Stimulated activated CD8-positive, alpha-beta memory T cell treated with anti-CD3 and anti-CD28 coated beads, Interleukin-4, amount 100 ng/mL, for 1 hour (primary cell): ENCODE measurements at places on chromosomes 4 and X.

DNA sequence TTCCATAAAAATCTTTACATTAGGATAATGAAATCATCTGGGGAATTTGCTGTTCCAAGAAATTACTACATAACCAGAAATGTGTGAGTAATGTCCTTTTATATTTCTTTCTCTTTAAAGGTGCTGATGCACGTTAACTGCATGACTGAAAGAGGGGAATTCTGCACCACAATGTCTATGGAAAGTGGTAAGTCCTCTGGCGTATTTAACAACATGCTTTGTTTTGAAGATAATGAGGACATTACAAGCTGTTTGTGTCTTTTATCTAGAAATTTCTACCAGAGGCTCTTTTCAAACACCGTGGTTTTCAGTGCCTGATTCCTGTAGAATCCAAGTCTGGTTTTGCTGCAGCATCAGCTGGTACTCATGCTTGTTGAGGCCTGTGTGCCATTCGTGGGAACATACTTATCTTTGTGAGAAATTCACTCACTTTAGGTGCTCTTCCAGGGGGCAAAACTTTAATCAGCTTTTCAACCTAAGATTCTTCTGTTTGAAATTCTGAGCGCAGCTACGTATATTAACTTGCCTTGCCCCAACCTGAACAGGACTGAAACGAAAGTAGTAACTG, 257.2 kb downstream of the PDHA2 start:
- no peak for DNase-seq

DNA sequence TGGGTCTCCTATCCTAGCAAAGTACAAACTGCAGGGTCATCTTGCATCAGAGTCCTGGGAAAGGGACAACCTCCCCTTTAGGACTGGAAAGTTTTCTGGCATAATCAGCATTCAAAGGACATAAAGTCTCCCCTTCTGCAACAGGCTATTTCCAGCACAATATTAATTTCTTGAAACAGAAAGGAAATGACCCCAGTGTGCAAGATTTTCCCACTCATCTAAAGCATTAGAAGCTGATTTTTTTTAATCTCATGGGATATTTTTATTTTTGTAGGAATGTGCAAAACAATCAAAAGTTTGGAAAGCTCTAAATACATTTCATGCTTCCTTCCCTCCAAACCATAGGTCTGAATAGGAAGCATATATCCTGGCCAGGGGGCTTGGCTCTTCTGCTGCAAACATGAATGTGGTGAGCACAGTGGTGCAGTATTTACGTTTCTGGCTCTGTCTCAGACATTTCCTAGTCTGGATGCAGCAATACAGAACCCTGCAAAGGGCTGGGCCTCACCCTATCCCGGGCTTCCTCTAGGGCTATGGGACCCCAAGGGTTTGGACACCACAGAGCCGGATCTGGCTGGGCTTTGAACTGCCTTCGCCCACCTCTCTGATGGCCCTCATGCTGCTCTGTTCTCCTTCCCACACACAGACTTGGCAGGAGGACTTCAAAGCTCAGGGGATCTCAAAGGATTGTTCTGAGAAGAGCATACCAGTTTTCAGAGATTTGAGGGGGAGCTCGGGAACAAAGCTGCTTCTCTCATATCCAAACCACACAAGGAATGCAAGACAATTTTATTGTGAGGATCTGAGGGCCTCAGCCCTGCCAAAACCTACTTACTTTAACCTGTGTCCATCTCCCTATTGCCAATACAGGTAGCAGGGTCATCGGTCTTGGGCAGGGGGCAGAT, 64.9 kb downstream of the POLR2B start:
- no peak for DNase-seq

DNA sequence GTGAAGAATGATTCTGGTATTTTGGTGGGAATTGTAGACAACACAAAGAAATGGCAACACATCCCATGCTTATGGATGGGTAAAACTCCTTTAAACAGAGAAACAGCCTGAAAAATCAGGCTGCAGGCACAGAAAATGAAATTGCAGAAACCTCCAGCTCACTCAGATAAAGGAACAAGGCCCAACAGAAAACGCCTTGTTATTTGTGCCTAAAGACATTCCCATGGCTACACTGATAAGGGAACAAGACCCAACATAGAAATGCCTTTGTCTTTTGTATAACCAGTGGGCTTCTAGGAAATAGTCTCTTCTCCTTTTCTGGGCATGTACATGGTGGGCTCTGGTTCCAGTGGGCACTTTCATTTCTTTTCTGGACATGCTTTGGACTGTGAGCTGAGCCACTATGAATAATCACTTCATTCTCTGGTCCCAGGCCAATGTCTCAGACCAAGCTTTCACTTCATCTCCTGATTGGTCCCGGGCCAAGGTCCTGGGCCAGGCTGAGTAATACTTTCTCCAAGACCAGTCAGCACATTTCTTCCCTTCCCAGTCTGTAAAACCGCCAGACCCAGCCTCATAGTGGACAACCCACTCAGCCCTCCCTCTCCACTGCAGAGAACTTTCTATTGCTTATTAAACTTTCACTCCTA, 160.5 kb downstream of the TBX22 start:
- DNase-seq, result no peak

DNA sequence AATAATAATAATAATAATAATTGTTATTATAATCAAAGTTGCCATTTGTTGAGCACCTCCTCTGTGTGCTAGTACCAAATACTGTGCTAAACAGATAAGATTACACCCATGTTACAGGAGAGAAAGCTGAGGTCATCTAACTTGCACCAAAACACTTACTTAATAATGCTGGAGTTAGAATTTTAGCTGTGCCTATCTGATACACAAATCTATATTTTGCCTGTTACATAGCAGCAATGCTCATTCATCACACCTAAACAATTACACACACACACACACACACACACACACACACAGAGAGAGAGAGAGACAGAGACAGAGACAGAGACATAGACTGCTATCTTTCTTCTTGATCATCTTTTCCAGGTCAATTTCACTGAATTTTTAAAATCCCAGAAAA, 170.9 kb upstream of the KLF3 start:
- DNase-seq, result no peak

DNA sequence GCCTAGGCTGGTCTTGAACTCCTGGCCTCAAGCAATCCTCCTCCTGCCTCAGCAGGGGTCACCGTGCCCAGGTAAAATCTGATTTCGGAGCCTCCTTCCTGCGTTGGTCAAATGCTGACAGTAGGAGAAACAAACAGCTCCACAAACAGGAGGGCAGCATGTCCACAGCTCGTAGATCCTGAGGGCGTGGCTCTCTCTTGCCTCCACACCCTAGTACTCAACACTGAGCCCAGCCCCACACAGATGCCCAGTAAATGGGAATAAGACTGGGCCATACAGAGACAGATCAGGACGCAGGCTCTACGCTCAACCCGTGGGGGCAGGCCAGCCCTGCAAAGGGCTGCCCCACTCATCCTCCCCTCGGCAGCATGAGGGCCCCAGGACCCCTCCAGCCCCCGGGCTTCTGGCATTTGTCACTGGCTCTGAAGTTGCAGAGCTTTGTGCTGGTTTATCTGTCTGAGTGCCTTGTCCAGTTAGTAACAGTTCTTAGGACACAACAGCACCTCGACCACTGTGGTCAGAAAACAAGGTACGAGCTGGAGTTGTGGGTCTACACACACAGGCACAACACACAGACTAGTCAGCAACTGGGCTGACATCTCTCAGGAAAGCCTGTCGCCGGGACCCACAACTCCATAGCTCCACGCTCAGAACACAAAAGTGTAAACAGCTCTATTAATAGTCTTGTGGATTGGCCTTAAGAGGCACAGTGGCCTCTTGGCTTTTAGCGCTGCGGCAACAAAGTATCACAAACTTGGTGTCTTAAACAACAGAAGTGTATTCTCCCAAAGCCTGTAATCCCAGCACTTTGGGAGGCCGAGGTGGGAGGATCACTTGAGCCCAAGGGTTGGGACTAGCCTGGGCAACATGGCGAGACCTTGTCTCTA, 5.2 kb downstream of the TNIP2 start:
- DNase-seq, result no peak

DNA sequence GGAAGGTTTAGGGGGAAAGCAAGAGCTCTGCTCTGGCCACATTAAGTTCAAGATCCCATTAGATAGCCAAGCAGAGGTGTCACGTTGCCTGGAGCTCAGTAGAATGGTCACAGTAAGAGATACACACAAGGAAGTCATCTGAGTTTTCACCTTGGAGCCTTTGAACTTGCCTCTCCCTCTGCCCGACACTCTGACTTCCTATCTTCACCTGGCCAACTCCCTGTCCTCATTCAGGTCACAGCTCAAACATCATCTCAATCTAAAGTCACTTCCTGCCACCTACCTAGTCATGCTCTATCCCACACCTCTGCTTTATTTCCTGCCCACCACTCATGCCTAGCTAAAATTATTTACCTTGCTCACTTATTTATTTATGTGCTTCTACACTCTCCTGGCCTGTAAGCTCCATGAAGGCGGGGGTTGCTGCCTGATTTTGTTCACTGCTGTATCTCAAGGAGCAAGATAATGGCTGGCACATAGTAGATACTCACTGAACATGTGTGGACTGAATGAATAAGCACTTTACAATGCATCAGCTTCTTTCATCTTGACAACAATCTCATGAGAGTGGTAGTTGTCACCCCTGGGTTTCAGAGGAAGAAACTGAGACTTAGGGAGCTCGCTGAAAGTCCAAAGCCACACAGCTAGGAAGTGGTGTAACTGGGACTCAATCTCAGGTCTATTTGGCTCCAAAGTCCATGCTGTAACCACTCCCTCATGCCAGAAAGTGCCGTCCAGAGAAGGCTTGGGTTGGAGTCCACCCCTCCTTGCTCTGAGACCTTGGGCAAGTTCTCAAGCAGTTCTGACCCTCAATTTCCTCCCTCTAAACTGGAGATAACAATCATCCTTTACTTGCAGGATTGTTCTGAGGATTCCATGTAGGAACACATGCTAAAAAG, 40.3 kb downstream of the EFNB1 start:
- no peak for DNase-seq

DNA sequence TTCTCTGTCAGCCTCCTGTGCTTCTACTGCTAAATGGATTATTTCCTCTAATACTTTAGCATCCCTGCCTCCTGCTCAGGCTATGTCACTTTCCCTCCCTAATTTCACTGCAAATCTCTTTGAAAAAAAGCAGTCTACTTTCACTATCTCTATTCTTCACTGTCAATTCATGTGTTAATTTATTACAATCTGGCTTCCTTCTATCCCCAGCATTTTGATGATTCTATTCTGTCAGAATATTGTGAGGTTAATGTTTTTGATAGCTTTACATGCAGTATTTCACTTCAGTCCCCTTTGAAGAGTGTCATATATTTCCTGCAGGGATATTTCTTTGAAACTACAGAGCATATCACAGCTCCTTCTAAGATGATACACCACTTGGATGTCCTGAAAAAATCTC, 203.2 kb downstream of the GRID2 start:
- no peak for DNase-seq

DNA sequence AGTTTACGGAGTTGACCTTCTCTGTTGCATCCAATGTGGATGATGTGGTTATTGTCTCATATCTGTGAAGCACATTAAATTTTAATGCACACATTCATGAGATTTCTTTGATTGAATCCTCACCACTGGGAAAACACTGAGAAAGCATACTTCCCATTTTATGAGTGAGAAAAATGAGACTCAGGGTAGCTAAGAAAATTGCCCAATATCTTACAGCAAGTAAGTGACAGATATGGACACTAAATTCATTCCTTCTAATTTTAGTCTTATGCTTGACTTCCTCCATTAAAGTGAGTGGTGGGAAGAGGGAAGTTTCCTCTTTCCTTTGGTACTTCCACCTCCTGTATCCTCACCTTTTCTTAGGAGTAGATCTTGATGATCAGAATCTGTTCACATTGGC, 504.8 kb upstream of the BOD1L1 start:
- DNase-seq, result no peak

- no peak for DNase-seq
These were observed 132.5 kb downstream of the PTTG2 start for GRCh38 chr4:38092701-38093100.

GRCh38 chr4:117965622-117966021, 68.7 kb upstream of the NDST3 start:
- DNase-seq, result no peak

DNA sequence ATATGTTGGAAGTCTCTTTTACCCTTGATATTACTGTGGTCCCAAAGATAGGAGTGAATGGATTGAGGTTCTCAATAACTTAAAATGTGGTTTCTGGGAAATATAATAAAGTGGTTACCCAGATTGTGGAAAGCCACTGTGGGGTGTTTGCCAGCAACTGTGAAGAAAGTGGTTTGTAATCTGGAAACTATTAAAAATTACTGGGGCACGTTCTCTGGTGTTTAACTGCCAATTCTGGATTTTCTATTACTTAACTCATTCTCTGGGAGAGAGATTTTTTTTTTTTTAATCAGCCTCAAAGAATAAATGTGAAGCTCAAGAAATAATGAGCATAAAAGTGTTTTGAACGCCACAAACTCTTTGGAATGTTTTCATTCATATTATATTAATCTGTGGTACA, 4.9 kb upstream of the CXCL6 start:
- no peak for DNase-seq

DNA sequence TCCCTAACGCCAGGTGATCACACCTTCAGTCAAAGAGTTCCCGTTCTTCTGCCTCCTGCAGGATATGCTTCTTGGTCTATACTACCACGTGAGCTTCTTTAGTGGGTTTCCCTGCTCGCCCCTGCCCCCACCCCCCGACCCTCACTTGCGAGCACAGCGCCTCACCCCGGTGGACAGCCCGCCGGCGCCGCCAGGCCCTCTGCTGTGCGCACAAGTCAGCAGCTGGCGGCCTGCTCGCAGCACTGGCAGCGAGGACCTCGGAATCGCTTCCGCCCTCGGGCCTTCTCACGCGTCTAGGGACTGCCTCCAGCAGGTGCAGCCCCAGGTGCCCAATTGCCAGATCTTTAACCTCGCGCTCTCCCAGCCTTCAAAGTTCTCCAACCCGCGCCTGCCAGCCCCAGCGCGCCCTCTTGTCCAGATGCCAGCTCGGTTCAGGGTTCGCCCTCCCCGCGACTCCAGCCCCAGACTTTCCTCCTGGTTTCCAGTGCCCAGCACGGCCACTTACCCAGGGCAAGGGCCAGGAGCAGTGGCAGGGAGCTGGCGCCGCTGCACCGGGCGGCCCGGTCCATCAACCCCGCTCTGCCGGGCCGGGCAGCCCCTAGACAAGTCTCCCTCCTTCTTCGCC, 454 bp downstream of the BTC start:
- DNase-seq, result no peak

DNA sequence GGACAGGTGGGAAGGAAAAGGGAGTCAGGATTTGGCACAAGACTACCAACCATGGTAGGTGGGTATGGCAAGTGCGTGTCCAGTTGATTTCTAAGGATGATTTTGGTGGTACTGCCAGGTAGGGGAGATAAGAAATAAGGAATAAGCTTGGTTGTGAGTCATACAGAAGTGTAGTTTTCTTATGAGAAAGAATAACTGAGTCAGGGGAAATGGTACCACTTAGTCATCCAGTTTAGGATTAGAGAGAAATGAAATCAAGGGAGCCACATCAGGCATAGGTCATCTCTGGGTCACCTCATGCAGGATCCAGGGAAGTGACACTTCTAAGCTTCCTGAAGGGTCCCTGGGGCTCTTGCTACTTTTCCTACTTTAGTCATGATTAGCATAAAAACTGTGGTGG, 107.1 kb upstream of the C1GALT1C1 start:
- no peak for DNase-seq

GRCh38 chr4:139725236-139725635, 59.6 kb downstream of the MGST2 start:
- DNase-seq, result no peak

GRCh38 chr4:117545039-117545438, 459.7 kb upstream of the TRAM1L1 start:
- no peak for DNase-seq

GRCh38 chr4:7880683-7881082, 59.0 kb downstream of the AFAP1 start:
- DNase-seq, result no peak

- no peak for DNase-seq
These were observed 346.3 kb downstream of the FBXW7 start for GRCh38 chr4:152189451-152190179.

GRCh38 chrX:31445542-31445941, 373.7 kb upstream of the FTHL17 start:
- no peak for DNase-seq
